Right renal pelvis (tissue), 4 donors: ENCODE measurements at places on chromosomes 12 and 14.

- no peak for DNase-seq
Measured at GRCh38 chr12:115455268-115455681, 771.3 kb upstream of the TBX3 start.

- DNase-seq: no peak
Measured at GRCh38 chr12:121283388-121283787, 13.1 kb downstream of the CAMKK2 start.

- DNase-seq: no peak
Measured at GRCh38 chr12:41202051-41202450, 13.9 kb downstream of the PDZRN4 start.

GRCh38 chr14:25049093-25049567 lies 817 bp downstream of the STXBP6 start:
- no peak for DNase-seq
